ENCODE measurements at places on chromosomes 5 and 9. TPM values are rescaled to one million over a fixed set of nuclear protein-coding genes. Genes with fewer than 3 reads are reported as not detected.

The PHF24 gene
- total RNA-seq, result 1.1 TPM

The PCDHGC5 gene
- total RNA-seq, result not detected

The PCDHGA7 gene
- total RNA-seq, result 0.12 TPM

The SLCO6A1 gene
- not detected for total RNA-seq

The CNTRL gene
- total RNA-seq, result 81.2 TPM

The QRFP gene
- not detected for total RNA-seq

The DBN1 gene
- 98.8 TPM for total RNA-seq

The INSL6 gene
- not detected for total RNA-seq

The TRAF2 gene
- total RNA-seq, result 53.5 TPM

The SPINK13 gene
- total RNA-seq, result not detected

The TRMO gene
- total RNA-seq, result 15.4 TPM

The OXCT1 gene
- total RNA-seq, result 58.7 TPM

The FAXDC2 gene
- total RNA-seq, result 0.43 TPM

The YTHDC2 gene
- total RNA-seq, result 27.4 TPM

The GRIN3A gene
- not detected for total RNA-seq

The IL4 gene
- 1.2 TPM for total RNA-seq

The OR1B1 gene
- total RNA-seq, result not detected

The POLE3 gene
- 48.2 TPM for total RNA-seq

The DMRTA1 gene
- total RNA-seq, result not detected

The ZNF483 gene
- total RNA-seq, result 3.4 TPM

The OTULINL gene
- total RNA-seq, result 17.9 TPM

All from activated T-cell treated with anti-CD3 and anti-CD28 coated beads, Interleukin-2, amount 50 U/mL, for 72 hours (primary cell).